Activated T-cell treated with anti-CD3 and anti-CD28 coated beads, Interleukin-2, amount 50 U/mL, for 72 hours (primary cell): ENCODE measurements at places on chromosomes 1 and 21.

DNA sequence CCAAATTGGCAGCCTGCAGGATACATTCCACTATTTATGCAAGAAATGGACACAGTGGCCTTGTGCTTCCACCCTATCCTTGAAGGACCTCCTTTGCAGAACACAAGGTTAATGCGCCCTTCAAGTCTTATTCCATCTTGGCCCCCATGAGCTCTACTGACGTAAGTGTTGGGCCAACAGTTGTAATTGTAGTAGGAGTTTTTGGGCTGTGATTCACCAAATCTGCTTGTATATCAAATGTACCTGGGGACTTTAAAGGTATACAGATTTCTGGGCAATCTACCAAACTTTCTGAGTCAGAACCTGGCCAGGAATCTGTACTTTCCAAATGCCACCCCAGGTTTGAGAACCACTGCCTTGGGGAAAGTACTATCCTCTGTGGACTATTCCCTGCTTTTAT is 100.9 kb upstream of the MARK1 start:
- no peak for DNase-seq

GRCh38 chr1:197481101-197481500 is 213.0 kb downstream of the CRB1 start:
- peak; percentile 21 for DNase-seq

DNA sequence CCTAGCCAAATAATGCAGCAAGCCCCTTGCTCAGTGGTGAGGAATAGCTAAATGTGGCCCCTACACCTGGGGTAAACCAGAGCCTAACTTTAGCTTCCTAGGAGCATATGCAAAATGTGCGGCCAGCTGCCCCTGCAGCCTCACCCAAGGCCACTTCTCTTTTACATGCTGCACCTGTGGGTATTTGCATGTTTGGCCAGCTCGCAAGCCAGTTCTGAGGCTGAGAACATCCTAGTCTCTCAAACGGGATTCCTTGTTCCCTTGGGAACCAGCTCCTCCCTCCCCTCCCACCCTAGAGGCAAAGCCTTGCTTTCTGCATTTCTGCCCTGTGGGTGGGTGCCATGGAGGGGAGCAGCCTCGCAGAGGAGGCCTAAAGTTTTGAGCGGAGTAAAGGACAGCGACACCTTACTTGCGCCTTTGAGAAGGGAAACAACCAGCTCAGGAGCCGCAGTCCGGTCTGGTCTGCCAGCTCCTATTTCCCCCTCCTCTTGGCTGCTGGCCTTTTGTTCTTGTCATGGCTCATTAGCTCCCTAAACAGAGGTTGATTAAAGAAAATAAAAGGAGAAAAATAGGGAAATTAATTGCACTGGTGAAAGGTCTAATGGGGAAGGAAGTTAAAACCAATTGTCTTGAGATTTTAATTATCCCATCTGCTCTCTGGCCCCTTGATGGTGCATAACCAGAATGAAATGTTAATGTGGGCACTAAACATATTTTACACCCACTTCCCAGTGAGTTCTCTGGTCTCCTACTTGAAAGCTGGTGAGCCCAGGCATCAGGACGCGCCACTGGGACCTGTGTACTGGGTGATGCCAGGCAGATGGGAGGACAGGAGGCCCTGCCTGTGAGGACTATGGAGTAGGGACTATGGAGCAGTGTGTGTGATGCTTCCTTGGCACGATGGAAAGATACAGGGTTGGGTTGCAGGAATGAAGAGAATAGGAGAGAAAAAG is 68.7 kb downstream of the TEX35 start:
- no peak for DNase-seq

DNA sequence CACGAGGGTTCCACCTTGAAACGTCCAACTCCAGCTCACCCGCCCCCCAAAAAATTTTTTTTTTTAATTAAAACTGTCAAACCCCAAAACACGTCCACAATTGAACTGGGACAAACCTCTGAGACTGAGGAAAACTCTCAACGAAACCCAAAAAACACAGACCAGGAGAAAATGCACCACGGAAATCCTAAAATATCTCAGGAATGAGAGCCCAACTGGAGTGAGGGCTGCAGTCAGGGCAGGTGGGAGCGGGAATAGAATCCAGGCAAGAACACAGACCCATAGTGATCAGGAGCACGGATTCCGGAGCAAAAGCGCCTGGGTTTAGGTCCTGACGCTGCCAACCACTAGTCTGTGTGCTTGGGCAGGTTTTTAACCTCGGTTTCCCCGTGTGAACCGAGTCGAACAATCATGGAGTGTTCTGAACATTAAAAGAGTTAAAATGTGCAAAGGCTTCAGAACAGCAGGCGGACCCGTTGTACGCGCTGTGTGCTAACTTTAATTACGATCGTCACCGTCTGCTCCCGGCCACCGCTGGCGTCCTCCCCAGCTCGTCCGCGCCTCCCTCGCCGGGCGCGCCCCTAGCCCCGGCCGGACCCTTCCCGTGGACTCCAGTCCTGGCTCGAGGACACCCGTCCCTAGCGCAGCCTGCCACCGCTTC is 624 bp downstream of the ARHGAP29 start:
- DNase-seq: peak; percentile 12

DNA sequence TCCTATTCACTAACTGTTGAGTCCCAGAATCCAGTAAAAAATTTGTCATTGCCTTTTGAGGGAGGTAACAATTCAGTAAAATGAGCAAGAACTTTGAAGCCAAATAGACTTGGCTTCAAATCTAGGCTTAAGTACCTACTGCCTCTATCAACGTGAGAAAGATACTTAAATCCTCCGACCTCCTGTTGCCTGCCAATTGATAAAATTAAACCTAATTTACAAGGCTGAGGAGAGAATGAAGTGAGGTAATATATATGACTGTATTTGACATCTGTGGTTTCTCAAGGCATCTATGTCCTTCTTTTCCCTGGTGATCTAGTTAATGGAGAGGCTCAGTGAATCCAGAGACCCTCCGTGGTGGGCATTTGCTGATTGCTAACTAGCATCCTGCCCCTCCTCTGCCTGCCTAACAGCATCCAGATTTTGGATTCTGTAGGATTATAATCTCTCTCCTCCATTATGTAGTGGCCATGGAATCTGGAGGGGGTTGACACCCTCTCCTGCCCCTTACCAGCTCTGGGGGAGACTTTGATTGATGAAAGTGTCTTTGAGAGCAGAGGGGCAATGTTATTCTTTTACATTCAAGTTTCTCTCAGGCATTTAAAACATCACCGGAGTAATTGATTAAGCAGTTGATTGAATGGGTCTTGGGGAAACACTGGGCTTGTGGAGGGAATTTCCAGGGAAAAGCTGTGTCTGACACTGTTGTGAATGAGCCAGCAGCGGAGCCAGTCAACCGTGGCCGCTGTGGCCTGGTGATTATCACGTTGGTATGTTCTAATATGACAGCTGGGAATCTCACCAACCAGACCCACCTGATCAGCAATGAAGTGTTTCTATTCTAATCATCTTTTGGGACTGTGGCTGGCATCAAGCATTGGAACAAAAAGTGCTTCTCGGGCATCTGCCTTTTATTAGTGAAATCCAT is 140.7 kb upstream of the FAM78B start:
- DNase-seq: no peak
